ENCODE measurements at places on chromosomes 12 and 14.
A peak's percentile ranks its signal among the peaks of the same experiment; 100 is the strongest.

- no peak for DNase-seq
Measured at GRCh38 chr14:100573002-100573756, 14.0 kb downstream of the BEGAIN start.

- DNase-seq = peak; percentile 66
Measured at GRCh38 chr12:122123051-122123760, 44.6 kb downstream of the MLXIP start.

GRCh38 chr12:51536159-51536558 is 54.9 kb upstream of the SCN8A start:
- peak; percentile 19 for DNase-seq

GRCh38 chr12:3644104-3644503 is 108.8 kb downstream of the CRACR2A start:
- DNase-seq = no peak

GRCh38 chr12:62248873-62249272 is 11.3 kb upstream of the USP15 start:
- DNase-seq = no peak

DNA sequence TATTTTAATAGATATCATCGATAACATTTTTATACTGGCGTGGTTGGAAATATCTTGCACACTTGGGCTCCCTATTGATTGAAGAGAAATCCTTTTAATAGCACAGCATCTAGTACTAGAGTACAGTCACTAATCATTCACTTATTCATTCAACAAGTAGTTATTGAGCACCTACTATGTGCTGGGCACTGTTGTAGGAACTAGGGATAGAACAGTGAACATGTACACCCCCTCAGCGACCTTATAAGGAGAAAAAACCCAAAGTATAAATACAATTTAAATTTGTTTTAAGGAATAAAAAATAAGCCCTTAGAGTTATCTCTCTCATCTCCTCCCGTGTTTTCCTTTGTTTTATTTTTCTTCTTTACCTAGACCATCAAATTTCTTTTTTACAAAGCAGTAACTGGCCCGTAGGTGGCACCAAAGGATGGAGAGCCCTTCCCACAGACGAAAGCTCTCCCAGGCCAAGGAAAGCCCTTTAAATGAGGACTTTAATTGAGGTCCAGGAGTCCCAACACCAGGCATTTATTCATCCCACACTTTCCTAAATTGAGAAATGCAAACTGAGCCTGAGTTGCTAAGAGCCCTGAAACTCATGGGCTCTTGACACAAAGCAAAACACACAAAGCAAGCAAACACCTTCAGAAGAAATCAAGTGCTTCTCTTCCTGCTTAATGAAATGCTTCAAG is 29.0 kb downstream of the PEBP1 start:
- peak; percentile 24 for DNase-seq

DNA sequence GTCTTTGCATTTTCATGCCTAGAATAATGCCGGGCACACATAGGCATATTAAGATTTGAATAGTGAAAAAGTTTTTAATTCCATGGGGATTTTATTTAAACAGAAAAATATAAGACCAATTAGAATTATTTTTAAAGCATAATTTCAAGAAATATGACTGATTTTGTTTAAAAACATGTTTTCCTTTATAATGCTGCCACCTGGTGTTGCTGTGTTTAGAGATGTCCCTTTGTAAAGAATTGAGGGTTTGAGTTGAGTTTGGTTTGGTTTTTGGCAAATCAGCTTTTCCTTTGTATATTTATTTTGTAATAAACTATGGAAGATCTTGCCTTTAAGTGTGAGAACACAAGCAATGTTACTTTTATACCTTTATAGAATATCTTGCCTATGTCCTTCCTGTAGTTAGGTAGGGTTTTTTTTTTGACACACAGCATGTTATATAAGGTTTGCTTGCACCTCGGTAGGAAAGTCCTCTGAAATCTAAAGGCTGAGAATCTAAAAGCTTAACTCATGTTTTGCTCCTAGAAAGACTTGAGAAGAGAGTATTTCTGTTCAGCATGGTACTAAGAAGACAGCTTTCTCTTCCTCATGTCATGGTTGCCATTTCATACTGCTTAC is 31.4 kb upstream of the SNAPC1 start:
- DNase-seq = no peak

DNA sequence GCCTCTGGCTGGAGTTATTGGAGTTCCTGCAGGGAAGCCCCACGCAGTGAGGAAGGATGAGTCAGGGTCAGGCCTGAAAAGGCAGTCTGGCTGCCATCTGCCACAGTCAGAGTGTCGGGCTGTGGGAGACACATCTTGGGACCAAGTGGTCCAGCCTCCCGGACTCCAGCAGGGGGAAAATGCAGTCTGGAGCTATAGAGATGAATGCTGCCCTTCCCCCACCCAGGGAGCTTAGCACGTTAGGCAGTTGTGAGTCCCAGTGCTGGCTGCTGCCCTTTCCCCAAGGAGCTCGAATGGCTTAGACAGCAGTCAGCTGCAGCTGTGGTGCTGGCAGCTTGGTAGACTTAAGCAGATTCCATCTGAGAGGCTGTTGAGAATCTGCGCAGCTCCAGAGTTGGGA is 8.2 kb upstream of the NTS start:
- DNase-seq = peak; percentile 42

GRCh38 chr12:5328669-5329517 is 103.0 kb upstream of the NTF3 start:
- no peak for DNase-seq

DNA sequence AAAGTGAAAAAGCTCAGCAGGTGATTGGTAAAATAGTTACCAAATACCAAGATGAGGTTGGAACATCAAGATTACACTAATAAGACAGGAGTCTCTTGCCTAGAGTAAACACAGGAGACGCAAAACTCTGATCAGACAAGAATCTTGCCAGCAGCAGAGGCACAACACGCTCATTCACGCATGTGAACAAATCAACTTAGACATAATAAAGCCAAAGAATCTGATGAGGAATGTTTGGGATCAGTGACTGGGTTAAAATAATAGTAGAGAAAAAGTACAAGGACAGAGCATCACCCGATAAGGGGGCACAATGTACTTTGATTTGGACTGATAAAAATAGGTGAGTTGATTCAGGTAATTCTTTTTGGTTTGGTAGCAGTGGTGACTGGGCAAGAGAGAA is 159.5 kb upstream of the GRIP1 start:
- no peak for DNase-seq

DNA sequence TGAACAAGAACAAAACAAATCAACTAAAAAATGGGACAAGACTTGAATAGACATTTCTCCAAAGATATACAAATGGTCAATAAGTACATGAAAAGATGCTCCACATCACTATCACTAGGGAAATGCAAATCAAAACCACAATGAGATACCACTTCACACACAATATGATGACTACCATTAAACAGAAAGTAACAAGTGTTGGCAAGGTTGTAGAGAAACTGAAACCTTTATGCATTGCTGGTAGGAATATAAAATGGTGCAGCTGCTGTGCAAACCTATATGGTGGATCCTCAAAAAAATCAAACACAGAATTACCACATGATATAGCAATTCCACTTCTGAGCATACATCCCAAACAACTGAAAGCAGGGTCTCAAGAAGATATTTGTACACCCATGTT is 5.2 kb downstream of the SMAGP start:
- no peak for DNase-seq

DNA sequence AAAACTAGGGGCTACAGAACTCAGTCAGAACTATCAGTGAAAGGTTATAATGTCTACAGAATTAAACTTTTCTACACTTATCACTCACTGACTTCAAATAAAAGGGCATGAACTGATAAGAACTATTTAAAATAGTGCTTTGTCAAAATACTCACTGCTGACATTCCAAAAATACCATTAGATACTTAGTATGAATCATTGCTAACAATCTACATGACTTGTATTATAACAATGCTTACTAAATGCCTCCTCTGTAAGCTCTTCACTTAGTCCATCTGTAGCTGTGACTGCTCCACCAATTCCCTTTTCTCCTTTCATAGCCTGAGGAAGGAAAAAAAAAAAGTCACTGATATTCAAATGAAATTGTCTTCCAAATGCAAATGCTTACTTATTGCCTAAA is 17.0 kb downstream of the NFYB start:
- no peak for DNase-seq

- DNase-seq = peak; percentile 4
Measured at GRCh38 chr12:10027311-10027710, 3.2 kb upstream of the CLEC9A start.

DNA sequence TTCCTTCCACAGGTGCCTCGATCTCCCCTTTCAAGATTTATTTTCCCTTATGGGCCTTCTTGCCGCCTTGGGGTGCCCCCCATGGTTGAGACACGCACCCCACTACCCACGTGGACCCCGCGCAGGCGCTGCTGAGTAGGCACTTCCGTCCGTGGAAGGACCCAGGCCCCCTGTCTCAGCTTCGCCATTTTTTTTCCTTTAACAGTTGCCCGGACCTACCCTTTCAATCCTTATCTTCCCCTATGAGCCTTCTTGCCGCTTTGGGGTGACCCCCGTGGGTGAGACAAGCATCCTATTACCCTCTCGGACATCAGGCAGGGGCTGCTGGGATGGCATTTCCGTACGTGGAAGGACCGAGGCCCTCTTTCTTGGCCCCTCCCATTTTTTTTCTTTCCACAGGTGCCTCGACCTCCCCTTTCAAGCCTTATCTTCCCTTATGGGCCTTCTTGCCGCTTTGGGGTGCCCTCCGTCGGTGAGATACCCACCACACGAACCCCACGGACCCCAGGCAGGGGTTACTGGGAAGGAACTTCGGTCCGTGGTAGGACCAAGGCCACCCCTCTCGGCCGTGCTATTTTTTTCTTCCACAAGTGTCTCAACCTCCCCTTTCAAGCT is 268.2 kb downstream of the ALG10 start:
- peak; percentile 4 for DNase-seq

- no peak for DNase-seq
Measured at GRCh38 chr12:106759526-106760183, 14.8 kb upstream of the RIC8B start.
